ENCODE measurements at places on chromosomes 13 and 19.

- DNase-seq, result no peak
Observed at GRCh38 chr19:33890569-33890968, 93.9 kb downstream of the KCTD15 start.

DNA sequence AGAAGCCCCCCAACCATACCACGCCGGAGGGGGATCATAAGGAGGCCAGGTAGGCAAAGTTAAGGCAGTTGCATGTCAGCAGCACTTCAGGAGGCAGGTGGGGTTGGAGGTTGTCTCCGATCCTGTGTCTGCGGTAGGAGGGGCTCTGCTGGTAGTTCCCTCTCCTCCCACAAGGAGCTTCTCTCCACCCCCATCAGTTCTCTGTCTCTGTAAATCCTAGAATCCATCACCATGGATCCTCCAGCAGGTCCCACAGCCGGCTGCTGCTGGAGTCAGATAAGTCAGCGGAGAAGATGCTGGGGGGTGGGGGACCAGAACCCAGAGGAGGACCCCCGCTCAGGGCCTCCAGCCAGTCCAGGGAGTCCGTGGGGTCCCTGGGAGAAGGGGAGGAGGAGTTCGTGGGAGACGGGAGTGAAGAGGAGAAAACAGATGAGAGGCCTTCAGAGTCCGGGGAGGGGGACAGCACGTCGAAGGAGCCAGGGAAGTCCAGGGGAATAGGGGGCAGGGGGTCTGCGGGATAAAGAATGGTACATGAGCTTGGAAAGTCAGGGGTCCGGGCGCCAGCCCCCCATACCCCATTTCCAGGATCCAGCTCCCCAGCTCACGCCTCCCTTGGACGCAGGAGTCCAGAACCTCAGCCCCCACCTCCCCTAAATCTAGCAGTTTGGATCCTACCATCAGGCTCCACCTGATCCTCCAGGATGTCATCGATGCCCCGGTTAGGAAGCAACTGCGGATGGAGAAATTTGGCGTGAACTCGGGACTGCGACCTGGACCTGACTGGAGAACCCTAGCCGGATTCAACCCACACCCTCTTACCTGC, 6.3 kb downstream of the MAMSTR start:
- DNase-seq, result no peak

DNA sequence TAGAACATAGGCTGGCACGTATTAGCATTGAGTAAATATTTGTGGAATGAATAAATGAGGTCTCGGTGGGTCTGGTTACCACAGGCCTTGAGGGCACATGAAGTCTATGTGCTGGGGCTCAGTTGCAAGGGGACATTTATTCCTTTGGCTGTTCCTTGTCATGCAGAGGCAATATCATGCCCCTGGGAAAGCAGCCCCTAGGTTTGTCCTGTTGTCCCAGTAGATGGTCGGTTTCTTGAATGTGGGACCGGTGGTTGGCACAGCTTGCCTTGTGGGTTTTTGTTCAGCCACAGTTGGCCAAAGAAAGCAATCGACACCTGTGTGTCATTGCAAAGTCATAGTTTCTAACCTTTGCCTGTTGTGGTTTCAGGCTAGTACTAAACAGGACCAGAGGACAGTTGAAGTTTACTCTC, 24.7 kb upstream of the GPR183 start:
- no peak for DNase-seq

- peak; percentile 26 for DNase-seq
Observed at GRCh38 chr19:57566396-57567265, 7.0 kb upstream of the ZNF550 start.

DNA sequence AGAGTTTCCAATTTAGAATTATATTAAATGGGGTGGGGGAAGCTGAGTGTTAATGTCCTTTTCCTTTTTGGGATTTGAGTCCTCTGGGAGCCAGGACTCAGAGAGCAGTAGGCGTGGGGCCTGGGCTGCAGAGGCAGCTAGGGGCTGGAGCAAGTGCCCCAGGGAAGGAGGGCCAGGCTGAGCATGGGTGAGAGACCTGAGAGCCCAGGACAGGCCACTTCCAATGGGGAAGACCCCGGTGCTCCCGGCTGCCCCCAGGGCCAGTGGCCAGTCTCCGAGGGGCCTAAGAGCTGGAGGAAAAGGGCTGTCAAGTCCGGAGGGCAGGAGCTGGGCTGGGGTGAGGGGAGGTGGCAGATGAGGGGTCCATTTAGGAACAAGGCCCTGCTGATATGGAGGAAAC, 371.5 kb downstream of the ZNF536 start:
- no peak for DNase-seq

Measured in fibroblast of skin of back (primary cell).